ENCODE measurements at places on chromosomes 7 and 10.

GRCh38 chr7:149196705-149197171, 1.4 kb downstream of the ZNF282 start:
- DNase-seq: no peak

- no peak for DNase-seq
Observed at GRCh38 chr10:110434489-110435096, 63.1 kb upstream of the DUSP5 start.

GRCh38 chr7:80883154-80884025, 35.5 kb downstream of the SEMA3C start:
- DNase-seq: no peak

DNA sequence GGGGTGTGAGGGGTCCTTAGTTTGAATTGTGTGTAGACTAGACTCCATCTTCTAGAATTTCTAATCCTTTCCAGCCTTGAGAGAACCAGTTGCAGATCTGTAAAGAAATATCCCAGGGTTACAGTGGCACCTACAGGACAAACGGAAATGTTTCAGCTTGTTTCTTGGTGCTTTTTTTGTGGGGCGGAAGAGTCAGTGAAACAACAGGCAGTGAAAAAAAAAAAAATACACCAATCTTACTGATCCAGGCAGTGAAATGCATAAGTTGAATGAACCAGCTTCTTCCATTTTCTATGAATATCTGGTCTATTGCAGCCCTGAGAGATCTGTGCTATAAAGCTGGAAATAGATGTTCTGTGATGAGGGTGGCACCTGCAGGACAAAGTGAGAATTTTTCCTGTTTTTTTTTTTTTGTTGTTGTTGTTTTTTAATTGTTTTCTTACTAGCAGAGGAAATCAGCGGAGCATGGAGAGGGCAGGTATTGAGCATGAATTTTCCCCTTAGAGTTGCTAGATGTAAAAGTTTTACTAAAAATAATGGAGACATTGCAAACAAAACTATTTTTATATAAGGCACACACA, 81.9 kb upstream of the DYNC1I1 start:
- DNase-seq: no peak

DNA sequence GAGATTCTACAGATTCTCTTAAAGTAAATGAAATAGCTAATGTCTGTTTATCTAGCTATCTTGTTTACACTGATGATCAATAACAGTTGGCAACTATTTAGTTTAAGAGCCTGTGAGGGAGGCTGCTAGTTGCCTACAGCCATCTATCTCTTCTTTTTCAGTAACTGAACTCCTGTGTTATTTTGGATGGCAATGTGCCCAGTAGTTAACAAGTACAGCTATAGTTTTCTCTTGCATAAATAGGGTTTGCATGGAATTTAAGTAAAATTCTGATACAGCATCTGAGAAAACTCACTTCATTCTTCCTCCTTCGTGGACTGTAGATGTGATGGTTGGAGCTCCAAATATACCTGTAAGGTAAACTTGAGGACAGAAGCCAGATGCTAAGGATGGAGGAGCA, 219.5 kb upstream of the POT1 start:
- no peak for DNase-seq

- no peak for DNase-seq
Observed at GRCh38 chr10:131673396-131673795, 227.4 kb upstream of the PPP2R2D start.

GRCh38 chr10:22222236-22223190, 4.7 kb upstream of the EBLN1 start:
- DNase-seq: peak; percentile 19

- no peak for DNase-seq
Observed at GRCh38 chr7:7651479-7651878, 10.9 kb downstream of the UMAD1 start.

GRCh38 chr10:129042776-129043595, 424.1 kb upstream of the MGMT start:
- DNase-seq: no peak

DNA sequence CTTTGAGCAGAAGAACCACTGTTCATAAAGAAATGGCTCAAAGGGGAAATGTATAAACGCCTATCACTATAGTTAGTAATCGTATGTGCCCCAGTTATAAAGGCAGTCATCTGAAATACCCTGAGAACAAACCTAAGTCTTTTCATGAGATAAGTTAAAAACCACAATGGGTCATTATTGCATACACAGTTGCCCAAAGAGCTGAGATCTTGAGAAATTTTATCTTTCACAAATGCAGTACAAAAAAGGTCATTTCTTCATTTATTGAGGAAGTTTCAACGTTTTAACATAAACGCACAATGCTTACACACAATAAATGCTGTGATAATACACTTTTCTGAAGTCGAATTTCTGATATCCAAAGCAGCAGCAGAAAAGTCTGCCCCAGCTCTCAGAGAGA, 114.4 kb downstream of the MICU1 start:
- no peak for DNase-seq

DNA sequence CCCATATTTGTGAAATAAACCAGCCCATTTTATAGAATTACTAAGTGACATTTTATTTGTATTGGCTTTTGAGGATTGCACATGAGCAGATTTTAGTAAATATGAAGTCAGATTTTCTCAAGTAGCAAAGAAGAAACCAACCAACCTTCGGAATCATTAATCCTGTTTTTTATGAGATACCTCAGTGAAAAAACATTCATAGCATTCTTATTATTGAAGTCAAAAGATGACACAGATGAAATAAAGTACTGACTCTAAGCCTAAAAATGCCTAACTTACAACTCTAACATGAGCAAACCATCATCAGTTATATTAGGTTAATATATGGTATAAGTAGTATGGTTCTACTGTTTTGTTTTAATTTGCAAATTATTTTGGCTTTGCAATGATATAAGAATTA, 59.9 kb upstream of the AGBL3 start:
- DNase-seq: no peak

DNA sequence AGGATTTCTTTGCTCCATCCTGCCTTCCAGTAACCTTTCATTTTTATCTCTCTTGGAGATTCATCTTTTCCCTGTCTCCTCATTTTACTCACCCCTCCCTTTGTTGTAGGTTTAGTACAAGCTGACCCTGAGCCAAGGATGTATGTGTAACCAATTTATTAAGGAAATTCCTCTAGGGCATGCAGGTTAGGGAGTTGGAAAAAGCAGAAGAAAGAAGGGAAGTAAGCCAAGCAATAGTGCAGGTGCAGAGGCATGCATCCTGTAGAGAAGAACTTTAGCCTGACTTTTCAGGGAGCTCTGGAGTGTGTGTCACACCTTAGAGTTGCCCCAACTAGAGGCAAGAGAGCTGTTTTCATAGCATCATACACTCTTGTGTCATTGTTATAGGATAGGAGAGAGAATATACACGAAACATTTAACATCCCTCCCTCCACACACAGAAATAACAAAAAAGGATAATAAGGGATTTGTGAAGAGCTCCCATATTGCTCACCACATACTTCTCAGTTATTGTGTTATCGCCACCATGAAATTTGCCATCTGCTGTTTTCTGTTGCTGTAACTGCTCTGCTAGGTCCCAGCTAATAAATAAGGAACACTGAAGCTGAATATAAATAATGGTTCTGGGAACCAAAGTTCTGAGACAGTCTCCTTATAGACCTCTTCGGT, 21.8 kb upstream of the SEMA3C start:
- no peak for DNase-seq

- DNase-seq: no peak
Observed at GRCh38 chr10:78576276-78576675, 492.5 kb upstream of the ZMIZ1 start.

DNA sequence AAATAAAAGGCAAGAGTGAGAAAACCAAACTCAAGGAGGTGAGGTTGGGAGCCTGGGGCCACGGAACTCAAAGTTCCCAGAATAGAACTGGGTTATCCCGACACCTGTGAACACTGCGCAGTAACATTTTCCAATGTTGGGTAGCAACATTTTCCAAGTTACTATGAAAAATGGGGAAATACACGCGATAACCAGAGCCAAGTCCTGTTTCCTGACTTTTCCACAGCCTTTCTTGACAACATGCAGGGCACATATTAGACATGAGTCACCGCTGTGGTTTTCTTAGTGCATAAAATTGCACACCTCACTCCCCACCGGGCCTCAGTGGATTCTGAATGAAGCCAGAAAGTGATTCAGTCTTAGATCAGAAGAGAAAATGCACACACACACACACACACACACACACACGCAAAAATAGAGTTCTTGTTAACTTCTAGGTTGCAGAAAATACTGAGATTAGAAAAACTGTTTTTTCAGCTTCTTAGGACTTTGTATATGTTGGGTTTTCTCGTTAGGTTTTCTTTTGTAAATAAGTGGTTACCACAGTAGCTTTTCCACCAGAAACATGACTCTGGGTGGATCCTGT, 70.0 kb downstream of the CAMK1D start:
- peak; percentile 36 for DNase-seq

- no peak for DNase-seq
Observed at GRCh38 chr10:12279281-12279680, 70.1 kb upstream of the CAMK1D start.

GRCh38 chr7:15441915-15442314, 119.9 kb downstream of the AGMO start:
- no peak for DNase-seq

GRCh38 chr10:101235766-101236165, 6.5 kb upstream of the LBX1 start:
- DNase-seq: no peak

GRCh38 chr7:131040467-131040932, 287.2 kb upstream of the MKLN1 start:
- peak; percentile 68 for DNase-seq

GRCh38 chr10:21519941-21520436, 5.5 kb downstream of the SKIDA1 start:
- DNase-seq: no peak

DNA sequence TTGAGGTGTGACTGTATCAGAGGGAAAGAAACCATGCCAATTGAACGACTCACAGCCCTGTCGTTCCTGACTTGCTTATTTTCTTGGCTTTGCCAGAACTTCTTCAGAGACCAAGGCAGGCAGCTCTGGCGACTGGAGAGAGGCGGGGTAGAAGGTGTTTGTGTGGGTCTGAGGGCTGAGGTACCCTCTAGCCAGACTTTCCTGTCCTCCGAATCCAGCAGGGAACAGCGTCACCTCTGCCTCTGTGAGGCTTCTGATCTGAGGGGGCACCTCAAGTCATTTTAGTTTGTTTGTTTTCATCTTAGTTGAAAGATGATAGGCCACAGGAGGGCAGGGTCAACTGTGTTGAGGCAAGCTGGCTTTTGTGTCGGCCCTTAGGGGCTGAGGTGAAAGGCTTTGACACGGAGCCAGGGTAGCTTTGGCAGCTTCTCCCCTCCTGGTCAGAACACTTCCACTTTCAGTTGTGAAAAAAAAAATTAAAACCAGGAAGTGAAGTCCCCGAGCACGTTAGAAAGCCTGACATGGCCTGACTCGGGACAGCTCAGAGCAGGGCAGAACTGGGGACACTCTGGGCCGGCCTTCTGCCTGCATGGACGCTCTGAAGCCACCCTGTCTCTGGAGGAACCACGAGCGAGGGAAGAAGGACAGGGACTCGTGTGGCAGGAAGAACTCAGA, 1.9 kb downstream of the ACSL5 start:
- DNase-seq: peak; percentile 79
